ENCODE measurements at places on chromosomes 2 and 18.

GRCh38 chr2:123915380-123915779, 109.7 kb upstream of the CNTNAP5 start:
- DNase-seq = no peak
- no peaks in the 10 kb centered on the region for H3K36me3 ChIP-seq
- H3K27me3 ChIP-seq = no peaks in the 10 kb centered on the region
- H3K4me1 ChIP-seq = no peaks in the 10 kb centered on the region
- H3K4me3 ChIP-seq = no peak overlapping the region
- no peak overlapping the region for H3K27ac ChIP-seq

DNA sequence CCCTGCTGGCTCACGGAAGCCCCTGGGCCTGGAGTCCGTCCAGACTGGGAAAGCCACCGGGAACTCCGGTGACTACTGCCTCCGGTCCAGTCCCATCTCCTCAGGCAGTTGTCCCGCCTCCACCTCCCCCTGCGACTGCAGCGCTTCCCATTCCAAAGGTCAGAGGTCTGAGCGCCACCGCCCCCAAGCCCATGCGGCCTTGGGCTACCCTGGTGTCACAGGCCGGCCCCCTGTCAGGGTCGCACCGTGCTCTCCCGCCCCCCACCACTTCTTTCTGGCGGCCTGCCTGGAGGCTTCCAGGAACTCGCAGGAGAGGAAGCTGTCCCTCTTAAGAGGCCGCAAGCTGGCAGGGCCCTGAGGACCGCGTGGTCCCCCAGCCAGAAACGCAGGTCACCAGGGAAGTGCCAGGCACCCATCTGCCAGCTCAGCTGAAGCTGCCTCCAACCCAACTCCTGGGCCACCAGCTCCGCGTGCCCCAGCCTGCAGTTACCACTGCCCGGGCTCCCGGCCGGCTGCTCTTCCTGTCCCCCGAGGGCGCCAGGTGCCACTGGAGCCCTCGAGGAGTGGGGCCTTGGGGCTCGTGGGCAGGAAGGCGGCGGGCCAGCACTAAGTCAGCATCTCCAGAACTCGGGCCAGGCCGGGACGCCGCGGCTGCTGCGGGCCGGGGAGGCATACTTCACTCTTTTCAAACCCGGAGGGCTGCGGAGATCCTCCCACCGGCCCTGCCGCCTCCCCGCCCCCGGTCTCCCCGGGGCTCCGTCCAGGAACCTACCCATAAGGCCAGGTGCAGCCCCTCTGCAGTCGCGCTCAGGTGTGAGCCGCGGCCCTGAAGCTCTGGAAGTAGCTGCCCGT, 83.3 kb upstream of the POMC start:
- no peaks in the 10 kb centered on the region for H3K27me3 ChIP-seq
- H3K4me1 ChIP-seq = peaks cover 16% of the 10 kb centered on the region
- H3K27ac ChIP-seq = peak overlapping the region; percentile 93

GRCh38 chr2:17426743-17427142, 91.5 kb downstream of the RAD51AP2 start:
- no peaks in the 10 kb centered on the region for H3K36me3 ChIP-seq
- no peak overlapping the region for H3K4me3 ChIP-seq
- H3K27ac ChIP-seq = no peak overlapping the region
- H3K27me3 ChIP-seq = no peaks in the 10 kb centered on the region
- no peak for DNase-seq

GRCh38 chr2:54768772-54769428, 45.4 kb downstream of the EML6 start:
- H3K27me3 ChIP-seq = no peaks in the 10 kb centered on the region
- no peak overlapping the region for H3K4me3 ChIP-seq
- H3K4me1 ChIP-seq = no peaks in the 10 kb centered on the region
- no peak for DNase-seq

GRCh38 chr2:229243890-229244560, 27.1 kb downstream of the PID1 start:
- H3K27me3 ChIP-seq = no peaks in the 10 kb centered on the region
- no peaks in the 10 kb centered on the region for H3K36me3 ChIP-seq
- no peak overlapping the region for H3K4me3 ChIP-seq
- H3K27ac ChIP-seq = no peak overlapping the region

GRCh38 chr18:24678107-24678506, 217.7 kb downstream of the HRH4 start:
- H3K27me3 ChIP-seq = no peaks in the 10 kb centered on the region
- DNase-seq = no peak
- no peaks in the 10 kb centered on the region for H3K36me3 ChIP-seq
- no peak overlapping the region for H3K27ac ChIP-seq
- no peak overlapping the region for H3K4me3 ChIP-seq
- no peaks in the 10 kb centered on the region for H3K4me1 ChIP-seq

- no peaks in the 10 kb centered on the region for H3K4me1 ChIP-seq
- H3K4me3 ChIP-seq = no peak overlapping the region
- no peak for DNase-seq
- H3K36me3 ChIP-seq = no peaks in the 10 kb centered on the region
Measured at GRCh38 chr2:171602352-171602751, 80.1 kb downstream of the CYBRD1 start.

- no peak overlapping the region for H3K4me3 ChIP-seq
- no peaks in the 10 kb centered on the region for H3K36me3 ChIP-seq
- no peak for DNase-seq
- no peaks in the 10 kb centered on the region for H3K4me1 ChIP-seq
- H3K27me3 ChIP-seq = no peaks in the 10 kb centered on the region
Measured at GRCh38 chr18:7317804-7318231, 86.9 kb downstream of the LRRC30 start.

- H3K27me3 ChIP-seq = no peaks in the 10 kb centered on the region
- no peaks in the 10 kb centered on the region for H3K36me3 ChIP-seq
- no peaks in the 10 kb centered on the region for H3K4me1 ChIP-seq
Measured at GRCh38 chr2:181872178-181872577, 19.4 kb upstream of the ITPRID2 start.

- DNase-seq = no peak
- no peak overlapping the region for H3K27ac ChIP-seq
- H3K36me3 ChIP-seq = no peaks in the 10 kb centered on the region
- no peak overlapping the region for H3K4me3 ChIP-seq
Measured at GRCh38 chr2:148538375-148538774, 106.2 kb upstream of the EPC2 start.

- no peak overlapping the region for H3K27ac ChIP-seq
- H3K27me3 ChIP-seq = no peaks in the 10 kb centered on the region
- no peak for DNase-seq
Measured at GRCh38 chr2:9995059-9995458, 43.6 kb downstream of the GRHL1 start.

GRCh38 chr2:231854616-231855125, 68.4 kb downstream of the COPS7B start:
- no peaks in the 10 kb centered on the region for H3K27me3 ChIP-seq
- no peaks in the 10 kb centered on the region for H3K4me1 ChIP-seq
- H3K4me3 ChIP-seq = no peak overlapping the region
- no peaks in the 10 kb centered on the region for H3K36me3 ChIP-seq
- no peak for DNase-seq
- no peak overlapping the region for H3K27ac ChIP-seq

DNA sequence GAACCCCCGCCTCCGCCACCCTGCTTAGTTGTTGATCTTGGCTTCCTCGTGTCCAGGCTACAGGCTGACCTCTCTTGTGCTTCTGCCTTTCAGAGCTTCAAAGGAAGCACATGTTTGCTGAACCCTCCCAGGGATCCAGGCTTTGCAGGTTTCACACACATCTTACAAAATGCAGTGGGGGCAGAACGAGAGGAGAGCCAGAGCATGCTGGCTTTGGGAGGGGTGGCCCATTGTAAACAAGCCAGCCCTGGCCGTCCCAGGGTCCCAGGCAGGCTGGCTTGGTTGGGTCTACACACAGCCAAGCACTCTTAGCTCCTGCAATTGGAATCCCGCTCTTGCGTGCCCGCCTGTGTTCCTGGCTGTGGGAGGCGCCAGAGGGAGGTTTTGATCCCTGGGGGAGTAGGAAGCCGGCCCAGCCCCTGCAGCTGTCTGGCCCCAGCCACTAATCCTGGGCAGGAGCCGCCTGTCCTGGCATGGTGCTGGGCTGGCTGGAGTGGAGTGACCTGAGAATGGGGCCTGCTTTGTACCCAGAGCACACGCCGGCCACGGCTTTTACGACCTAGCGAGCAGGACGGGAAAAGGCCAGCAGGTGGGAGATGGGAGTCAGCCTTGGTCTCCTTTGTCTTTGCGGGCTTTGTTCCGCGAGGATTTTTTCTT, 53.9 kb downstream of the SH3BP4 start:
- DNase-seq = no peak
- no peaks in the 10 kb centered on the region for H3K27me3 ChIP-seq
- H3K4me3 ChIP-seq = no peak overlapping the region
- peak overlapping the region; percentile 4 for H3K27ac ChIP-seq

- H3K27ac ChIP-seq = no peak overlapping the region
- no peaks in the 10 kb centered on the region for H3K36me3 ChIP-seq
- H3K4me3 ChIP-seq = no peak overlapping the region
- H3K27me3 ChIP-seq = no peaks in the 10 kb centered on the region
Measured at GRCh38 chr2:96913398-96914202, 43.7 kb upstream of the SEMA4C start.

DNA sequence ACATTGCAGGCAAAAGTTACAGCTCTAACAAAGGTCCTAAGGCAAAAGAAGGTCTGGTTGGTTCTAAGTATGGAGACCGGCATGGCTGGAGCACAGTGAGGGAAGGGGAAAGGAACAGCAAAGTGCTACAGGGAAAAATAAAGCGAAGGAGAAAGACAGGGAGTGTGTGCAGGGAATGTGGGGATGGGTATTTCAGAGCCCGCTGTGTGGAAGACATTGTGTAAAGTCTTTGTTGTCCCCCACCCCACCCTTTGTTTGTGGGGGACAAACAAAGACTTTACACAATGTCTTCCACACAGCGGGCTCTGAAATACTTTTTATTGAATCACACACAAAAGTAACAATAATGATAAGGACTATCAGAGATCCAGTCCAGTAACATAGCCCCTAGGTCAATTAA, 28.9 kb upstream of the C2orf15 start:
- no peak overlapping the region for H3K4me3 ChIP-seq
- peaks cover 2% of the 10 kb centered on the region for H3K4me1 ChIP-seq
- H3K27me3 ChIP-seq = no peaks in the 10 kb centered on the region

GRCh38 chr2:4673025-4673489, 969.7 kb downstream of the DCDC2C start:
- peak; percentile 77 for DNase-seq
- no peak overlapping the region for H3K27ac ChIP-seq
- no peaks in the 10 kb centered on the region for H3K27me3 ChIP-seq

- no peaks in the 10 kb centered on the region for H3K27me3 ChIP-seq
- H3K36me3 ChIP-seq = no peaks in the 10 kb centered on the region
- no peaks in the 10 kb centered on the region for H3K4me1 ChIP-seq
Measured at GRCh38 chr2:66853585-66853984, 418.7 kb downstream of the MEIS1 start.

DNA sequence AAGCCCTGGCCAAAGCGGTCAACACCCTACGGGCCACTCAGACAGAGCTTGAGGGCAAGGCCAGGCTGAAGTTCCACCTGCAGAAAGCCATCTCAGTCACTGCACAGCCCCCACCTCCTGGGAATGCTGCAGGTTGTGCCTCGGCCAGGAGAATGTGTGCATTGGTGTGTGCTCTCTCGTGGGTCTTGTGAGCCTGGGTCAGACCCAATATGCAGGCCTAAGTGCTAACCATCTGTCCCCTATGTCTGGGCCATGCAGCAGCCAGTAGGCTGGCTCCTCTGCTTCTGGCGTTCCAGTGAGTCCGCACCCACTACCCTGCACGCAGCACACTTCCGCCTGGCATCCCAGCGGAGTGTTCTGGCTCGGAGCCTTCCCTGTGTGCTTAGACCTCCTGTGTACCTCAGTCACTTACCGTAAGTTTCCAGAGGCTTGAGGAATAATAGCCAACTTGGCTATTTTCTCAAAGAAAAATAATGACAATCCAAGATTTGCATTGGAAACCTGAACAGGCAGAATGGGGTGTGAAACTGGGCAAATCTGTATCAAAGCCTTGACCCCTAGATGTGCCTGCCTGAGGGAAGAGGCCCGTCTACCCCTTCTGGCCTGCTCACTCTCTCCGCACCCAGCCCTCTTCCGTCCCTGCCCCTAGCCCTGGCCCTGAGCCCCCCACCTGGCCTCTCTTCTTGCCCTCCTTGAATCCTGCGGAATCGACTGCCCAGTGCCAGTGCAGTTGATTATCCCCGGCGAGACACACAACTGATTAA, 7.2 kb downstream of the SIX3 start:
- DNase-seq = no peak
- H3K4me1 ChIP-seq = peaks cover 6% of the 10 kb centered on the region
- no peaks in the 10 kb centered on the region for H3K36me3 ChIP-seq

- no peaks in the 10 kb centered on the region for H3K4me1 ChIP-seq
- no peaks in the 10 kb centered on the region for H3K36me3 ChIP-seq
- peak; percentile 55 for DNase-seq
- no peak overlapping the region for H3K27ac ChIP-seq
- no peak overlapping the region for H3K4me3 ChIP-seq
Measured at GRCh38 chr2:102120701-102121159, 21.8 kb upstream of the IL1R1 start.

DNA sequence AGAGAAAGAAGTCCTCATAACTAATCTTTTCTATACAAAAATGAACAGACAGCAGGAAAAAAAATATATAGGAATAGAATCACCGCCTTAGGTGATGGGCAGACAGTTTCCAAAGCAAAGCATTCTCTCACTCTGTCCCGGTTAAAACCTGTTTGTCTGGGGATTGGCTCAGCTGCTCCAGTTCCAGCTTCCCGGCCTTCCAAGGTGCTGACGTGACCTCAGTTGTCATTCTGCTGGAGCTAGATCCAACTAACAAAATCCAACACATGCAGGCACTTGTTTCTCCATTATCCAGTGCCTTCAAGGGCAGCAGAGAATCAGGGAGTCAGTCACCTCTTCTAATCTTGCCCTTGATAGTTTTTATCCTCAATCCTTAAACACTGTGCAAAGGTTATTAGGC, 52.8 kb downstream of the IKZF2 start:
- H3K4me3 ChIP-seq = no peak overlapping the region
- no peaks in the 10 kb centered on the region for H3K4me1 ChIP-seq
- H3K36me3 ChIP-seq = no peaks in the 10 kb centered on the region
- peak; percentile 66 for DNase-seq

- H3K4me3 ChIP-seq = no peak overlapping the region
- no peaks in the 10 kb centered on the region for H3K36me3 ChIP-seq
- no peak for DNase-seq
- no peaks in the 10 kb centered on the region for H3K4me1 ChIP-seq
Measured at GRCh38 chr2:173153301-173153885, 77.7 kb downstream of the MAP3K20 start.

GRCh38 chr2:55415300-55415699, 4.4 kb downstream of the CCDC88A start:
- no peak overlapping the region for H3K4me3 ChIP-seq
- no peaks in the 10 kb centered on the region for H3K27me3 ChIP-seq
- no peaks in the 10 kb centered on the region for H3K4me1 ChIP-seq
- DNase-seq = no peak
- no peak overlapping the region for H3K27ac ChIP-seq
- H3K36me3 ChIP-seq = peaks cover 9% of the 10 kb centered on the region

DNA sequence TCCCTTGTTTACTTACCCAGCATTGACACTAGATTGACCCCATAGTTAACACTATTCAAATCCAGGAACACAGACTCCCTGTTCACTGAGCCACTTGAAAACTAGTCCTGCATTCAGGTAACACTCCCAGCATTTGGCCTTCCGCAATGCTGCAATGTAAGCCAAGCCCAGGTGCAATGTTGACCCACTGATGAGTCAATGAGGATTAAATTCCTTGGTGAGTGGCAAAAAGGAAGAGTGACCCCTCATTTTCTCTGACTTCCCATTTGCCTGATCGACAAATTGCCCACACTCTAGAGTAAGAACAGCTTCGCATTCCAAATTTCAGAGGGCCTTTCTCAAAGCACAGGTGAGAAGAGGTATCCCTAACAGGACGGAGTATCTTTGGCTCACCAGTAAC, 251.9 kb downstream of the FBXO15 start:
- no peak overlapping the region for H3K27ac ChIP-seq
- H3K27me3 ChIP-seq = no peaks in the 10 kb centered on the region
- no peak for DNase-seq
- no peaks in the 10 kb centered on the region for H3K36me3 ChIP-seq
- peaks cover 6% of the 10 kb centered on the region for H3K4me1 ChIP-seq
